ENCODE measurements at places on chromosomes 6 and 20. TPM values are rescaled to one million over a fixed set of nuclear protein-coding genes. Genes with fewer than 3 reads are reported as not detected.

GRCh38 chr6:105324386-105324950, 78.4 kb downstream of the PREP start:
- peaks cover 30% of the 10 kb centered on the region for H3K36me3 ChIP-seq
- no peak for DNase-seq
- no peak overlapping the region for H3K27ac ChIP-seq
- H3K4me3 ChIP-seq, result no peak overlapping the region

DNA sequence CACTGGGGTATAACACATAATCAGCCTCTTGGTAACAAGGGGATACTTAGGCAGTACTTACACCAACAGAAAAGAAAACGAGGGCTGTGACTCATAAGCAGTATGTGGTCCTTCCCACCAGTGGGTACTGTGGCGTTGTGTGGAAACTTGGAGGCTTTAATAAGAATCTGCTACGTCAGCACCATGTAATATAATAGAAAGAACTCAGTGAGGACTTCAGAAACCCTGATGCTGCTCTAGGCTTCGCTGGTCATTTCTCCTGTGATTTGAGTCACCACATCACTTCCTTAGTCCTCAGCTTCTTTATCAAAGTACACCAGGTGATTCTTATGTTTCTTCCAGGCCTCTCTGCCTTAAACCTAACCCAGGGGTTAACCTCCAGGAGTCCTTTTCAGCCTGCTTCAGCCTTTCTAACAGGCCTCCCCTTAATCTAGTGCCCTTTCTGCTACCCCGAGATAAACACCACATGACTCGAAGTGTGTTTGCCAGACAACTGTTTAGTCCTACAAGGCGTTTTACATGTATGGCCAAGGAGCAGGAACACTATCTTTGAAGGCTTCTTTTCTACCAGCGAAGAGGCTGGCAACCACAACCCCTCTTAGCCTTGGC, 68.5 kb downstream of the FYN start:
- no peak overlapping the region for H3K27ac ChIP-seq
- H3K4me3 ChIP-seq, result no peak overlapping the region
- no peak for DNase-seq
- H3K36me3 ChIP-seq, result no peaks in the 10 kb centered on the region
- H3K4me1 ChIP-seq, result peaks cover 10% of the 10 kb centered on the region

DNA sequence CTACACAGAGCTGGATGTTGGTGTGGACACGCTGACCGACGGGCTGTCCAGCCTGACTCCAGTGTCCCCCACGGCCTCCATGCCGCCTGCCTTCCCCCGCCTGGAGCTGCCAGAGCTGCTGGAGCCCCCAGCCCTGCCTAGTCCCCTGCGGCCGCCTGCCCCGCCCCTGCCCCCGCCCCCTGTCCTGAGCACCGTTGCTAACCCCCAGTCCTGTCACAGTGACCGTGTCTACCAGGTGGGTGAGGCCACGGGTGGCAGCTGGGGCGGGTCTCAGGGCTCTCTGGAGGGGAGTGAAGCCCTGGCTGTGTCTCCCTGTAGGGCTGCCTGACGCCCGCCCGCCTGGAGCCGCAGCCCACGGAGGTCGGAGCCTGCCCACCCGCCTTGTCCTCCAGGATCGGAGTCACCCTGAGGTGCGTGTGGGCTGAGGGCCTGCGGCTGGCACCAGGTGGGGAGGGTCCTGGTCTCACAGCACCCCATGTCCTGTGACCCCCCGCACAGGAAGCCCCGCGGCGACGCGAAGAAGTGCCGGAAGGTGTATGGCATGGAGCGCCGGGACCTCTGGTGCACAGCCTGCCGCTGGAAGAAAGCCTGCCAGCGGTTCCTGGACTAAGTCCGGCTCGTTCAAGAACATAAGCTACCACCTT, 2.9 kb downstream of the SLC2A4RG start:
- H3K4me3 ChIP-seq, result no peak overlapping the region
- H3K27me3 ChIP-seq, result no peaks in the 10 kb centered on the region
- H3K4me1 ChIP-seq, result peaks cover 18% of the 10 kb centered on the region
- no peak for DNase-seq
- peaks cover 2% of the 10 kb centered on the region for H3K36me3 ChIP-seq

Gene STMND1
- polyA plus RNA-seq, result not detected

Gene CDH26
- polyA plus RNA-seq, result 1.1 TPM

GRCh38 chr20:60494476-60494875, 536.3 kb downstream of the CDH26 start:
- no peak overlapping the region for H3K4me3 ChIP-seq
- no peaks in the 10 kb centered on the region for H3K36me3 ChIP-seq
- no peak for DNase-seq
- H3K27me3 ChIP-seq, result no peaks in the 10 kb centered on the region

Data from keratinocyte (primary cell).